ENCODE measurements at places on chromosomes 11 and 22. TPM values are rescaled to one million over a fixed set of nuclear protein-coding genes. Genes with fewer than 3 reads are reported as not detected.

The DGCR6 gene
- total RNA-seq: 1.8 TPM

The OPCML gene
- not detected for total RNA-seq

The VSIG10L2 gene
- not detected for total RNA-seq

The PACSIN2 gene
- total RNA-seq: 33.5 TPM

DNA sequence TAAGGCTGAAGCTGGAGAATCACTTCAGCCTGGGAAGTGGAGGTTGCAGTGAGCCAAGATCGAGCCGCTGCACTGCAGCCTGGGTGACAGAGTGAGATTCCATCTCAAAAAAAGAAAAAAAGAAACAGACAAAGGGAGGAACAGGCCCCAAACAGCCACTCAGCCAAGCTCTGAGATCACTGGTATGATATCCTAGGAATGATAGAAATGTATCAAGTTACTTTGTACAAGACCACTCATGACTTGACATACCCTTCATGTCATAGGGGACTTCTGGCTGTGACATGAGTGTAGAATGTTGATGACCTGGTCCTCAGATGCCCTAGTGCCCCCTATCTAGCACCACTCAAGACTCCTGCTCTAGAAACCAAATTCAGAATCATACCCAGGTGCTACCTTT, 216.5 kb downstream of the NAV2 start:
- DNase-seq: no peak
- peaks cover 3% of the 10 kb centered on the region for H3K27me3 ChIP-seq
- no peak overlapping the region for H3K4me3 ChIP-seq
- H3K27ac ChIP-seq: no peak overlapping the region
- H3K4me1 ChIP-seq: no peaks in the 10 kb centered on the region

DNA sequence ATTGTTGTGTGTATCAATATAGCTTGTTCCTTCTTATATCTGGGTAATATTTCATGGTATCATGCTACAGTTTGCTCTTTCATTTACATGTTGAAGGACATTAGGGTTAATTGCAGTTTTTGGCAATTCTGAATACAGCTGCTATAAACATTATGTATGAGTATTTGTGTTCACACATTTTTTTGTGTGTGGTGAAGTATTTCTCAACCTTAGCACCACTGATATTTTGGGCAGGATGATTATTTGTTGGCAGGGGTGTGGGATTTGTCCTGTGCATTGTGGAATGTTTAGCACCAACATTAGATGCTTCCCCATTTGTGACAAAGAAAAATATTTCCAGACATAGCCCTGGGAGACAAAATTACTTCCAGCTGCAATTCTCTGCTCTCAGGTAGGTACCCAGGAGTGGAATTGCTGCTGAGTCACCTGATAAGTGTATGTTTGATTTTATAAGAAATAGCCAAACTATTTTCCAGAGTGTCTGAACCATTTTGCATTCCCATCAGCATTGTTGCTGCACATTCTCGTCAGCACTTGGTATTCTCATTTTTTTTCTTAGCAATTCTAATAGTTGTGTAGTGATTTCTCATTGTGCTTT, 128.2 kb downstream of the SNX19 start:
- H3K4me3 ChIP-seq: no peak overlapping the region
- no peak for DNase-seq
- H3K36me3 ChIP-seq: no peaks in the 10 kb centered on the region
- no peaks in the 10 kb centered on the region for H3K4me1 ChIP-seq

DNA sequence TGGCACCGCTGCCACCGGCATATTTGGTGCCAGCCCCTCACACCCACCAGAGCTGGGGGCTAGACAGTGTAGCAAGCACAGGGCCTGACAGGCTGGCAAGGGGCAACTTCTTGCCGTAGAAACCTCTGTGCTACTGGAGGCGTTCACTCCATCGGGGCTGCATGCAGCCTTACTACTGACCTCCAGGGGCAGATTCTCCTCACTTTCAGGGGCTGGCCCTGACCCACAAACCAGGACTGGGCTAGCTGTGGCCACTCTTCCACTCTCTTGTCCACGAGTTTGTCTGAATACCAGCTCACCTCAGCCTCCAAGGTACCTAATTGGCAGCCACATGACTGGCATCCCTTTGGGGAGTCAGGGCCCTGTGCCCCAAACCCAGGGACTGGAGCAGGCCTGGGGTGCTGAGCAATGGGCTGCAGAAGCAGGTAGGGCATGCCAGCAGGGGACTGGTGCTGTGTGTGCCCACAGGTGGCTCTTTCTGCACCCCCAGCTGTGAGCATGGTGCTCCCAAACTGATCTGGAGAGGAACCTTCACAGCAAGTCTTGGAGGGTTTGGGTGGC, 2.1 kb upstream of the LMO1 start:
- DNase-seq: no peak
- no peak overlapping the region for H3K27ac ChIP-seq
- no peaks in the 10 kb centered on the region for H3K36me3 ChIP-seq
- H3K27me3 ChIP-seq: peaks cover 78% of the 10 kb centered on the region
- H3K4me3 ChIP-seq: no peak overlapping the region
- H3K4me1 ChIP-seq: peaks cover 12% of the 10 kb centered on the region

- no peak overlapping the region for H3K27ac ChIP-seq
- H3K36me3 ChIP-seq: no peaks in the 10 kb centered on the region
- no peak for DNase-seq
- H3K4me1 ChIP-seq: peaks cover 10% of the 10 kb centered on the region
- H3K27me3 ChIP-seq: peaks cover 6% of the 10 kb centered on the region
Observed at GRCh38 chr11:63764679-63765647, 3.6 kb downstream of the ZFTA start.

DNA sequence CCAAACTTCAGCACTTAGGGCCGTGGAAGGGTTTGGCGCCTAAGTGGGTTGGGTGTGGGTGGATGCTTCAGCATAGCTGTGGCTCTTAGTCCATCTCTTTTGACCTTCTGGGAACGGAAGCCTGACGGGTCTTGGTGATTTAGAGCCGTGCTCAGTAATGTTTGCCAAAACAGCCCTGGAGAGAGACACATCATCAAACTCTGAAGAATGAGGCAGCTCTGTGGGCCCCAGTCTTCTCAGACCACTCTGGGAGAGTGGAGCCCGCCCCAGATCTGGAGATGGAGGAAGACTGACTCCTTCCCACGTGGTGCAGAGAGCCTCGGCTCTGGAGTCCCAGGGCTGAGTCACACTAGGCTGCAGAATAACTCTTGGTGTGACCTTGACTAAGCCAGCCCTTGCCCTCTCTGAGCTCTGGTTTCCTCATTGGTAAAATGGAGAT, 168.9 kb downstream of the C11orf91 start:
- H3K4me3 ChIP-seq: no peak overlapping the region
- no peak overlapping the region for H3K27ac ChIP-seq
- no peaks in the 10 kb centered on the region for H3K36me3 ChIP-seq
- no peak for DNase-seq

GRCh38 chr11:126702987-126703386, 297.6 kb downstream of the KIRREL3 start:
- H3K27ac ChIP-seq: no peak overlapping the region
- no peak for DNase-seq
- no peaks in the 10 kb centered on the region for H3K36me3 ChIP-seq
- no peaks in the 10 kb centered on the region for H3K27me3 ChIP-seq

GRCh38 chr22:35894937-35895708, 133.5 kb downstream of the RBFOX2 start:
- peaks cover 8% of the 10 kb centered on the region for H3K27me3 ChIP-seq
- peaks cover under 1% of the 10 kb centered on the region for H3K4me1 ChIP-seq
- H3K36me3 ChIP-seq: no peaks in the 10 kb centered on the region
- no peak overlapping the region for H3K4me3 ChIP-seq
- DNase-seq: no peak
